ENCODE measurements at places on chromosomes 13 and 19. TPM values are rescaled to one million over a fixed set of nuclear protein-coding genes. Genes with fewer than 3 reads are reported as not detected.
A peak's percentile ranks its signal among the peaks of the same experiment; 100 is the strongest.

Gene BEST2
- not detected for total RNA-seq

DNA sequence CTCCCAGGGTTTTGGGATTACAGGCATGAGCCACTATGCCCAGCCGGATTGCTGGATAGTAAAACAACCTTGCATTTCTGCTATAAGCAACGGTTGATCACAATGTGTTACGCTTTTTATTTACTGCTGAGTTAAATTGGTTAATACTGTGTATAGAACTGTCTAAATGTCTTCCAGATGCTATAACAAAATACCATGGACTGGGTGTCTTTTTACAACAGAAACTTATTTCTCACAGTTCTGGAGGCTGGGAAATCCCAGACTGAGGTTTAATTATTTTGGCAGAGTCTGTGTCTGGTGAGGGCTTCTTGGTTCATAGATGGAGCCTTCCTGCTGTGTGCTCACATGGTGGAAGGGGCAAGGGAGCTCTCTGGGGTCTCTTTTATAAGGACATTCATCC is 65.5 kb downstream of the ING1 start:
- DNase-seq: no peak

- no peak for DNase-seq
Observed at GRCh38 chr19:51110666-51110971, 2.4 kb upstream of the CTU1 start.

GRCh38 chr13:23147827-23148226 is 33.0 kb upstream of the SGCG start:
- no peak for DNase-seq

Gene PNMA8B
- 0.81 TPM for total RNA-seq

Gene SLC10A2
- total RNA-seq: not detected

GRCh38 chr13:46468570-46469463 is 81.8 kb upstream of the RUBCNL start:
- DNase-seq: peak; percentile 60

DNA sequence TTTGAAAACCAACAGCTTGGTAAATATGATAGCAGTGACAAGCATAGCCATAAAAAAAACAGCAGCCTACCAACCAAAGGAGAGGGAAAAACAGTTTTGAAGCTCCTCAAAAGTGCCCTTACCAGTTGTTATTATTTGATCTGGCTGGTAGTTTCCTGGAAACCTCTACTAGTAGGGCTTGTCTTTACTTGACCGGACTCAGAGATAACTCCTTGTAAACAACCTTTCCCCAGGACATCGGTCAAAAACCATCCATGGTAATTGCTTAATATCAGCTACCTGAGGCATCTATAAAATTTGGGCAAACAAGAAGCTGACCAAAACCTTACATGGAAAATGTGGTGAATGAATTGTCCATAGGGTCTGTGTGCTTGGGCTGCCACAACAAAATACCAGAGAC is 210.9 kb downstream of the FGF14 start:
- DNase-seq: no peak

- no peak for DNase-seq
Observed at GRCh38 chr19:412356-413355, 3.7 kb upstream of the C2CD4C start.

Gene SYNGR4
- not detected for total RNA-seq

Gene KCNRG
- total RNA-seq: 4.0 TPM

DNA sequence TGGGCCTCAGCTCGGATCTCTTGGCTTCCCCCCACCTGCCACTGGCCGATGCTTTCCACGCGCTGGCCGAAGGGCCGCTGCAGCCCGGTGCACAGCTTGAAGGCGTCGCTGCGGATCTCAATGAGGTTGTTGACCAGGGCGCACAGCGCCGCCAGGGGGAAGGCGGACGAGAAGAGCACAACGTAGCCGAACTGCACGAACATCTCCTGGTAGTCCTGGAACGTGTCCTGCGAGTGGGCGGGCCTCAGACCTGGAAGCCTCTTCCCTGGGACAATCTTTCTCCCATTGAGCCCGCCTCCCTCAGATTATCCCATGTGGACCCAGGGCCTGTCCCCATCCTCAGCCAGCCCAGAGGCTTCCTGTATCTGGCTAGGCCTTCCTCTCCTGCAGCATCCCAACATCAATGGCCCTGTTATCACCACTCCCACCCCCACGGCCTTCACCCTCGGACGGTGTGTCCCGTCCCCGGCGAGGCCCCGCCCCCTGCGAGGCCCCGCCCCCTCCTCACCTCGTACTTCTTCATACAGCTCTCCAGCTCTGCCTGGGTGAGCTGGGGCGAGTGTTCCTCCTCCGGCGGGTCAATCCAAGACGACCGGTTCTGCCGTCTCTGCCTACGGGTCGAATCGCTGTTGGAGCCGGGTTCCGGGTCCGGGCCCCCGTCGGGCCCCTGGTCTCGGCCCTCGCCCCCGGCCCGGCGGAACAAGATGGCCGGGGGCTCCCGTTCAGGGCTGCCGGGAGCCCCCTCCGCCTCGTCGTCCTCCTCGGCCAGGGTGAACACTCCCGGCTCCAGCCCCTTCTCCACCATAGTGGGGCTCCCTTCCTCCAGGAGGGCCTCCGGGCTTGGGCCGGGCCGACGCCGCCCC is 6.8 kb downstream of the ANO8 start:
- no peak for DNase-seq

DNA sequence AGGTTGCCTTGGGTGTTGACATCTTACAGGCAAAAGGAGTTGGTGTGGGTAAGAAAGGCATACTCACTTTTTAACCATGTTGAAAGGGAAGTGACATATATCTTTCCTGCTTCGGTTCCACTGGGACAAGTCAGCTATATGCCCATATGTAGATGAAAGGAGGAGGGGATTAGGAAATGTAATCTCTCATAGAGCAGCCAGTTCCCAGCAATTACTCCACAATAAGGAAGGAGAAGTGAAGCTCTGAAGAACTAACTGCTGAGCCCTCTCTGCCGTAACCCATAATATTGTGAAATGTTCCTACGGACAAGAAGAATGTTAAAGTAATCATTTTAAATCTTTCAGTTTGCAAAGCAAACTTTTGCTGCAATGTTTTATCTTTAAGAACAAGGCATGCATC is 82.2 kb downstream of the EDNRB start:
- DNase-seq: no peak

- DNase-seq: no peak
Observed at GRCh38 chr19:6794686-6795431, 22.4 kb downstream of the VAV1 start.

- no peak for DNase-seq
Observed at GRCh38 chr19:953445-954271, 27.8 kb downstream of the ARID3A start.

GRCh38 chr13:48534911-48535501 is 2.1 kb upstream of the RCBTB2 start:
- DNase-seq: no peak

GRCh38 chr19:44777715-44778347 is at the start of gene CBLC:
CBLC (plus strand) TSS chr19:44777890; CDS start chr19:44777932, 42 bp downstream.
- DNase-seq: no peak

DNA sequence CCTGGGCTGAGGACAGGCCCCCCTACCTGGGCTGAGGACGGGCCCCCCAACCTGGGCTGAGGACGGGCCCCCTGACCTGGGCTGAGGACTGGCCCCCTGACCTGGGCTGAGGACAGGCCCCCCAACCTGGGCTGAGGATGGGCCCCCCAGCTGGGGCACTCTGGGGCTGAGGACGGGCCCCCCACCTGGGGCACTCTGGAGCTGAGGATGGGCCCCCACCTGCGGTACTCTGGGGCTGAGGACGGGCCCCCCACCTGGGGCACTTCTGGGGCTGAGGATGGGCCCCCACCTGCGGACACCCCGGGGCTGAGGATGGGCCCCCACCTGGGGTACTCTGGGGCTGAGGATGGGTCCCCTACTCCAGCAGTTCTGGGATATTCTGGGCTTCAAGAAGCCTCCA is 65.5 kb downstream of the RASA3 start:
- no peak for DNase-seq

Gene ADM5
- 1.9 TPM for total RNA-seq

DNA sequence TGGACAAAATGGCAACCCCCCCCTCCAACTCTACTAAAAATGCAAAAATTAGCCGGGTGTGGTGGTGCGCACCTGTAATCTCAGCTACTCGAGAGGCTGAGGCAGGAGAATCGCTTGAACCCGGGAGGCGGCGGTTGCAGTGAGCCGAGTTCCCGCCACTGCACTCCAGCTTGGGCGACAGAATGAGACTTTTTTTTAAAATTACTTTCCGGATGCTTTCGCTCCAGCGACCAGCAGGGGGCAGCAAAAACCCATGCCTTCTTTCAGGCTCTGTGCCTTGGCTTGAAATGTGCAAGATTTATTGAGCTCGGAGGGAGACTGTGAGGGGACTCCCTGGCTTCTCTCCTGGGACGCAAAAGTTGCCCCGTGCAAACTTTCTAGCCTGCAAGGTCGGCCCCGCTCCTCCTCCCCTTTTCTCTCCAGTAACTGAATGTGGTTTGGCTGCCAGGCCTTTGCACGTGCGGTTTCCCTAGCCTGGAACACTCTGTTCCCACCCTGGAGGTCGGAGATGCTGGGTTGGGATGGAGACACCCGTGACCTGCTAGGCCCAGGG is 61.4 kb upstream of the NFIC start:
- DNase-seq: peak; percentile 75

DNA sequence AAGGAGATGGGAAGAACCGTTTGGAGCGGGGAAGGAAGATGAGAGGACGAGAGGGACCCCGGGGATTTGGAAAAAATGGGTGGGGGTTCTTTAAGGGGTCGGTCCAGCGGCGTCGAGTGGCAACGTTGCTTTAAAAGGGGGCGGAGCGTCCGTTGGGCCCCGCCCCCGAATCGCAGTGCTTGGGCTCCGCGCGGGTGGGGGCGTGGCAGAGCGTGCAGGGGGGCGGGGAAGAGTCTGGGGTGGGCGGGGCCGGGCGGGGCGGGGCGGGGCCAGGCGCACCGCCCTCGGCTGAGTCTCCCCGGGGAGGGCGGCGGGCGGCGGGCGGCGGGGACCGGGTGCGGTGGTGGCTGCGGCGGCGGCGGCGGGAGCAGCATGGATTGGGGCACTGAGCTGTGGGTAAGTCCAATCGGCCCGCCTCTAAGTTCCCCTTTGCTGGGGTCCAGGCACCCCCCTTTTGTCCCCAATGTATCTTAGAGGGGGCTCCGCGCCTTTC is at the start of gene TRIP10:
TSS of gene TRIP10 (plus strand) at position 291 of the 493 bp plus-strand sequence. CDS start at position 373, 82 bp downstream.
- peak; percentile 76 for DNase-seq

DNA sequence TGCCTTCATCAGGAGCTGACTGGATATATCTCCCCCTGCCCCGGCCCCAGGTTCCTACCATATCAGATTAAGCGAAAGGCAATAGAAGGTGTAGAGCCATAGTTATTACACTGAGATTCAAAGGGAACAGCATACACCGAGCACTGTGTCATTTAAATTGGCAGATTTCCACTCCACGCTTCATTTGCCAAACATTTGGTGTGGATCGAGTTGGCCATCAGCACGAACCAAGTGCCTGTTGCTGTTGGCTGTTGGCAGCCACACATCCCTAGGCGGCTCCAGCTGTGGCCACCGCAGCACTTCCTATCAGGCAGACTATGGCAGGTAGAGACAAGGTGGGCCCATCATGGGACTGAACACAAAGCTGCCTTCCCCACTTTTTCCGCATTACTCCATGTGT is 115.8 kb downstream of the CCNA1 start:
- DNase-seq: no peak

Measured in hematopoietic multipotent progenitor cell (in vitro differentiated cells).